ENCODE measurements at places on chromosomes 11 and 22.

- no peak for DNase-seq
Observed at GRCh38 chr22:37823134-37823985, at the start of gene GALR3. GALR3 (plus strand) TSS chr22:37823382; CDS start chr22:37823407, 25 bp downstream.

GRCh38 chr11:44767421-44767820, 40.7 kb downstream of the TSPAN18 start:
- DNase-seq: no peak

- no peak for DNase-seq
Observed at GRCh38 chr11:74680035-74680671, 51.1 kb downstream of the CHRDL2 start.

- no peak for DNase-seq
Observed at GRCh38 chr11:93564895-93565294, 21.7 kb upstream of the SMCO4 start.

GRCh38 chr11:4059424-4059823, 35.2 kb upstream of the RRM1 start:
- DNase-seq: no peak

GRCh38 chr11:126815111-126815510, 185.5 kb downstream of the KIRREL3 start:
- no peak for DNase-seq

- no peak for DNase-seq
Observed at GRCh38 chr11:14117632-14118031, 155.1 kb downstream of the SPON1 start.

Measured in thoracic aorta (tissue), 2 donors.